ENCODE measurements at places on chromosomes 7 and 10.
A peak's percentile ranks its signal among the peaks of the same experiment; 100 is the strongest.

DNA sequence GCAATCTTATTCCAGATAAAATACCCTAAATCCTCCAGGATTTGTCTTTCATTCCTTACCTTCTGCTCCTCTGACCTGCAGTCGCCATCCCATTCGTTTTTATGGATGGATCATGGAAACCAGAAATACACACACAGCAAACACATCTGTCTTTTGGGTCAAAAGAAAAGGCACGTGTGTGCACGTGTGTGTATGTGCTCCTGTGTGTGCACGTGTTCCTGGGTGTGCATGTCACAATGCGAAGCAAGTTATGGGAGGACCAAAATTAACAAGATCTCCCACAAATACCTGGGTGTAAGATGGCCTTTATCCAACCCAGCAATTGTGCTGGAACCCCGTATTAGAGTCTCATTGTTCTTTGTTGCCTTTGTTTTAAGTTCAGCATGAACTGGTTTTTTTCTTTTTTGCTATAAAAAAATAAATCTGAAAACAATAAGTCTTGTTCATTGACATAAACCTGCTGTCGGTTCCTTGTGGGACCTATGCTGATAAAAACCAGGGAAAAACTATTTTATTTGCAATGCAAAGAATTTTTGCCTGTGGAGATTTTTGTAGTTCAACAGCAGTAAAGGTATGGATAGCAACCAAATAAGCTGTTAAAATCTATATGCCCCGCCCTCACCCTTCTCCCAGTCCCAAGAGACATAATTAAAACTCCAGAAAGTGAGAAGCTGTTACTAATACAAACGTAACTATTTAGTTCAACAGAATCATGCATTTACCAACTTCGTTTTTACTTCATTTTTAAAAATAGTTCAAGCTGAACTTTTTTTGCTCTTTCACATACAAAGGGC lies 229.6 kb downstream of the CREB5 start:
- no peak for DNase-seq

GRCh38 chr10:91551856-91552255 lies 81.0 kb downstream of the PPP1R3C start:
- peak; percentile 16 for DNase-seq

- no peak for DNase-seq
Measured at GRCh38 chr10:130927157-130927556, 384.4 kb downstream of the TCERG1L start.

DNA sequence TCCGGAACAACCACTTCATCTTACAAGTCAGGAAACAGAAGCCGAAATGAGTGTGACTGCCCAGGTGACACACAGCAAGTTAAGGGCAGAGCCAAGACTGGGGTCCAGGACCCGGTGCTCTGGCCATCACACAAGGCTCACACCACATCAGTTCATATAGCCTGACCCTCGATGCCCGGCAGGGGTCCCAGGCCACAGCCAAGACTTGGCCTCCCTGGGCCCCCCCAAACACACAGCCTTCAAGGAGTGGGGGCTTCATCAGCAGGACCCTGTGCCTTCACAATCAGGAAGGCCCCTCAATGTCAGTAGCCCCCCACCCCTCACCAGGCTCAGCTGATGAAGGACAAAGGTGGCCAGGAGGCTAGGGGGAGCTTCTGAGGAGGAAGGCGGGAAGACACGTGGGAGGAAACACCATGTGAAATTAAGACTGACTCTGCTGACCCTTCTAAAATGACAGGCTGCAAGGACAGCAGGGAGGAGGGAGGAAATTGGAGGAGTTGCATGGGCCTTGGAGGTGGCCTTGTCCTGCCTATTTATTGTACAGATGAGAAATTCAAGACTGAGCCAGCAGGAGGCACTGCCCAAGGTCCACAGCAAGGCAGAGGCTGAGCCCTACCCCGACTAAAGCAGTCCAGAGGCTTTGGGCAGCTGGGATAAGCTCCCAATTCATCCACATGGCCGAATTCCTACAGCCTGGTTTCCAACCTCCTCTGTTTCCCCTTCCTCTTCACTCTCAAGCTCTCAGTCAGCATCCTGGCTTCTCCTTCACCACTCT lies 216.1 kb upstream of the ZMIZ1 start:
- DNase-seq: peak; percentile 4

DNA sequence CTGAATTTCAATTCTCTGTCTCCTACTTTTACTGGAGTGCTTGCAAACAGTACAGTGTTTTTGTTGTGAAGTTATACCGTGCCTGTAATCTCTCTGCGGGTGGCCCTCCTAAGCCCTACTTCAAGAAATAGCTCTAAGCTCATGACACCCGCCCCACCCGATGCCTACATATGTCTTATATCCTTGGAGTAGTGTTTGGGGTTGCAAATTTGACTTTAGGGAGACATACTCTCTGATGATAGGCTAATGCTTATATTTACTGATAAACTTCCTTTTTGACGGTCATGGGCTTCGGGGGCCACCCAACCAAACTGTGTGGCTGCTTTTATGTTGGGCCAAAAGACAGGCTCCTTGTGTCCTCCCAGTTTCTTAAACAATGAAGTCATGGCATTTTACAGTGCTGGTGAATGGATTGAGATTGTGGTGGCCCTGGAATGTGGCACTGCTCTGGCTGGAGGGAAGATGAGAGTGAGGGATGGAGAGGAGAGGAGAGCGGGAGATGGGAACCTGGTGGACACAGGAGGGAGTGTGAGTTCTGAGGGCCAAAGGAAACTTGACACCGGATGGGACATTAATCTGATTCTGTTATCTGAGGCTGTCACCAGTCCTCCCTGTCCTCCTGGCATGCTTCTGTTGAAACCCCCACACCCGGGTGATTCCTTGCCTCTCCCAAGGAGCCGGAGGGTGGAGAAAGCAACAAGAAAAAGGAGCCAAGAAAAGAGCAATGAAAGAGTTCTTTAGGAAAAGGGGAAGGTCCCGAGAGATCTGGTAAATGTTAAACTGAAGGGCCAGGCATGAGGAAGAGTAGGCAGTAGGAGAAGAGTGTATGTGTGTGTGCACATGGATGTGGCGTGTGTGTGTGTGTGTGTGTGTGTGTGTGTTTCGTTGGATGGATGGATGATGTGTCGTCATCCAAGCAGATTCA lies 113.3 kb downstream of the TCF7L2 start:
- no peak for DNase-seq

GRCh38 chr10:123039632-123039930 lies 30.8 kb downstream of the ACADSB start:
- no peak for DNase-seq

DNA sequence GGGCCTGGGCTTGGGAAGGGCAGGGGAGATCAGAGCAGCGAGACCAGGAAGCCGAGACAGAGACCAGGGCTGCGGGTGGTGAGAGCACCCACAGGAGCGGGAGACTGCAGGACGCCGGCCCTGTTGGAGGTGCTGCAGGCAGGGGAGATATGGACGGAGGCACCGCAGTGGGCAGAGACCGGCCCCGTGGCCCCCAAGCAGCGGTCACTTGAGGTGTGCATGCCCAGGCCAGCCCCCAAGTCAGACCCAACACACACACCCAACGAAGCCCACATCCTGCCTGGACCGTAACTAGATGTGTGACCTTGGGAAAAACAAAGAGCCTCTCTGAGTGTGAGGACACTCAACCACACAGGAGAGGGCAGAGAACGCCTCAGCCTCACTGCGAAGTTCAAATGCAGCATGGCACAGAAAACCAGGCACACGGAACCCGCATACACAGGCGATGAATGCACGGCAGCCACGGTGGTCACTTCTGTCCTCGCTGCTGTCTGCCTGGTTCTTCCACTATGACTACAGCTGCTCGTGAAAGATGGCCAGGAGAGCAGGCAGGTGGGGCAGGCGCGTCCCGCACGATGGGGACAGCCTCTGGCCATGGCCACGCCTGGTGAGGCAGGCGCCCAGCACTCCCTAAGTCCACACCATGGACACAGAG lies 214.7 kb downstream of the MAD1L1 start:
- DNase-seq: no peak

DNA sequence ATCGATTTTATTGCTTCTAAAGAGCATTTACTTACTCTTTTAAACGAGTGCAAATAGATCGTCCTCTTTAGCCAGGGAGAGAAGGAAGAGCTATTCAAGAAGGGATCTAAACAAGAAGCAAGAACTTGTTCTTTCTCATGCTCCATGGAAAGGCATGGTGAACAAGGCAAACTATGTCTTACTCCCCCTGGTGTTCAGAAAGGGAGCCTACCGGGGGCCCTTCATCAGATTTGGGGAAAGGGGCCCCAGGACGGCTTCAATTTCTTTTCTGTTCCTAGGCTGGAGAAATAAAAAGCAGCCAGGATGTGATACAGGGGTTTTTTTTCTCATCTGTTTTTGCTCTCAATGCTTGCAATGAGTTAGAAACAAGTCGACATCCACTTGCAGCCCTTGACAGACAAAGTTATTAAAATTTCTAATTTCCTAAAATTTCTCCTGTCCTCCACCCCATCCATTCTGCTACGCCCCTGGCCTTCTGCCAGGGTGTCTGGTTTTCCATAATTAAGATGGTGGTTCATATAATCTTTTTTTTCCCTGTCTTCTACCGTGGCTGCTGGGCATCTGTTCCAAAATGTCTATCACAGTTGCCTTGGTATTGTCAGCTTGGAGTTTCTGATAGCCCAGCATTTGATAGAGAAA lies 214.4 kb downstream of the CREB5 start:
- peak; percentile 37 for DNase-seq

DNA sequence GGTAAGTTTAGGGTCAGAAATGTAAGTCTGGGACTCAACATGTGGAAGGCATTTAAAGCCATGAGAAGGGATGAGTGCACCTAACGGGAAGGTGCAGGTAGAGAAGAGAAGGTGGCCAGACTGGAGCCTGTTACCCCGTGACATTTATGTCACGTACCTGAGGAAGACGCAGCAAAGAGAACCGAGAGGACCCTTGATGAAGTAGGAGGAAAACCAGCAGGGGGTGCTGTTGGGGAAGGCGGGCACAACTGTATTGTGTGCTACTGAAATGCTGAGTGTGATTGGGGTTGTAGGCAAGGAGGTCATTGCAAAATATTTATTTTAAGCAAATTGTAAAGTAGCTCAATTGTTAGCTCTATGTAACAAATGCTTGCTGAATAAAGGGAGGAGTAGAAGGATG lies 338.2 kb upstream of the PRKCQ start:
- DNase-seq: peak; percentile 78

DNA sequence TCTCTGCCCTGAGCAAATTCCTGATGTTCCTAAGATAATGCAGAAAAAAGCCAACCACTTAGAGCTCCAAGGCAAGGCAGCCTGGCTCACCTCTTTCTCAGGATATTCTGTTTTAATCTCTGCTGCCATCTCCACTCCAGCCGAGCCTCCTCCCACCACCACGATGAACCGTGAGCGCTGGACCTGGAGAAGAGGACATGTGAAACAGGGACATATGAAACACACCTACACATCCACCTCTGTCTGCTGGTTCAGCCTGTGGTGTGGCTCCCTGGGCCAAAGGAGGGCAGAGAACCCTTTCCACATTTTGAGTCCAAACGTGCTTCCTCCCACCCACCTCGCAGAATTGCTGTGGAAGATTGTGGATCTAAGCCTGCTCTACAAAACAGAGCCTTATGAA lies 12.2 kb downstream of the AIFM2 start:
- no peak for DNase-seq

DNA sequence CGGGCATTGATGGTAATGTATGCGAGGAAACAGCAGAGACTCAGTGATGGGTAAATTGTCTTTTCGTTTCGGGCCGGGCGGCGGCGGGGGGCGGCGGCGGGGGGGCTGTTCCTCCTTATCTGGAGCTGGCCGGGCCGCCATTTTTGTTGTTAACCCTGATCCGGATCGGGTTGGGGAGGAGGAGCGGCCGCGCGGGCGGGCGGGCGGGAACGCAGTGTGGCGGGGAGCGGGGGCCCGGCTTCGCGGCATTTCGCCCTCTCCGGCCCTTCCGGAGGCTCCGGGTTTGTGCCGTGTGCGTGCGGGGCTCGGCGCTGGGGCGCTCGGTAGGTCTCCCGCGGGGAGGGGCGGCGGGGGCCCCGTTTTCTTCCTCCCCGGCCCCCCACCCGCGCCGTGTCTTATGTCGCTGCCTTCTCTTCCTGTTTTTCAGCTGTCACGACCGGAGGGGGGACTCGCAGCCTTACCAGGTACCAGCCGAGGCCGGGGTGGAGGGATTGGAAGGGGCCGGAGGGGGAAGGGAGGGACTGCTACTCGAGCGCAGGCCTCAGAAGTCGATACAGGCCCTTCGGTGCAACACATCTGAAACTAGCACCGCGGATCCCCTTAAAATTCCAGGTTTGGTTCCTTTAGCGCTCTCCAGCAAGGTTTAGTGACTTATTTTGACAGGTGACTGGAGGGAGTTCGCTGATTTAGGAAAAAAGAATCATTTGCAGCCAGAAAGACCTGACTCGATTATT lies 820 bp downstream of the WAC start:
- DNase-seq: peak; percentile 74

- no peak for DNase-seq
Measured at GRCh38 chr7:55189146-55189766, 170.4 kb downstream of the EGFR start.

DNA sequence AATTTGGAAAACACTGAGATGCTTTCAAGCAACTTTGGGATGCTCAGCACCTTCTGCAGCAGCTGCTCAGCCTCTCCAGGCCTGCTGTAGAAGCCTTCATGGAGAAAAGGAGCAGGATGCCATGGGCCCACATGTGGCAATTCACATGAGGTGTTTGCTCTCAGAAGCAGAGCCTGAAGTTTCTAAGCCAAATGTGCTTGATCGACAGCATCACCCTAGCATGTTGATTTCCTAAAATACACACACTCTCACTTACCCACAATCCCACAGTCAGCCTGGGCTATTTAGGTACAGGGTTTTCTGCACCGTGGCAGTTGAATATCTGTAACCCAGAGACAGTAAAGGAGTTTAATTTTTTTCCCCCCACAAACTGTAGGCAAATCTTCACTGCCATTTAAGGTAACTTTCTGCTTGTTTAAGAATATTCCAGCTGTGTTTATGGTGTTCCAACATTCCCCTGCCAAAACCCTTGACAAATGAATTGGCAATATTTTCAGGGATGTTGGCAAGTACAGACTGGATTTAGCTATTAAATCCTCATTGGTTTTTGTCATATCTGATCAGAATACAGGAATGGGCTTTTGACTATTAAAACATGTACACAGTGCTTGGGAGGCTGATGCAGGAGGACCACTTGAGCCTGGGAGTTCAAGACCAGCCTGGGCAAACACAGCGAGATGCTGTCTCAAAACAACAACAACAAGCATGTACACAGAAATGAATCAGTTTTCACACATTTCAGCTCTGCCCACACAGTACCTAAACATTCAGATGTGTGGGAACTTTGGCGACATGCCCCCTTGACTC lies 244.2 kb downstream of the CELF2 start:
- no peak for DNase-seq

DNA sequence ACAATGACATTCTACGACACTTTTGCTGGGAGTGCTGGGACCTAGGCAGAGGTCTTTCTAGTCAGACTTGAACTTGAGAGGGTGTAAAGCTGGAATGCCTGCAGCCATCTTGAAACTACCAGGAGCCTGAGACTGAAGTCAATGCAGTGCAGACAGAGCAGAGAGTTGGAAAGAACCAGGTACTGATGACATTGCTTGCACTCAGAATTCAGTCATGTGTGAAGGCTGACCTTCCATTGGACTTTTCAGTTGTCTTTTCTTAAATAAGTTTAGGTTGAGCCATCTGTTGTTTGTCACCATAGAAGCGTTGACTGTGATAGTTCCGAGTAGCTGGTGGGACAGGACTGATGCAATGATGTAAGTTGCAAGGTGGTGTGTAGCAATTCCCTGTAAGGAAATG lies 3.1 kb upstream of the PLPP4 start:
- DNase-seq: no peak

- peak; percentile 14 for DNase-seq
Measured at GRCh38 chr7:141354251-141354650, 197.0 kb upstream of the AGK start.

- no peak for DNase-seq
Measured at GRCh38 chr7:23971031-23971430, 261.0 kb downstream of the STK31 start.

GRCh38 chr10:13366891-13367290 lies 18.8 kb upstream of the SEPHS1 start:
- no peak for DNase-seq

- peak; percentile 31 for DNase-seq
Measured at GRCh38 chr10:110045772-110046171, 38.0 kb downstream of the ADD3 start.
